ENCODE measurements at places on chromosomes 5 and 9. TPM values are rescaled to one million over a fixed set of nuclear protein-coding genes. Genes with fewer than 3 reads are reported as not detected.

CCNG1 gene
- total RNA-seq, result 61.8 TPM

NIM1K gene
- total RNA-seq, result 0.23 TPM

NUTM2G gene
- total RNA-seq, result not detected

PCDHGA6 gene
- total RNA-seq, result 0.22 TPM

OBP2B gene
- total RNA-seq, result not detected

PDE8B gene
- 1.1 TPM for total RNA-seq

C5orf52 gene
- not detected for total RNA-seq

CD274 gene
- total RNA-seq, result 1.6 TPM

ESM1 gene
- total RNA-seq, result not detected

PLPP1 gene
- 37.3 TPM for total RNA-seq

PTGER4 gene
- total RNA-seq, result 1.5 TPM

FST gene
- total RNA-seq, result 7.1 TPM

DAB2 gene
- total RNA-seq, result 9.0 TPM

MYMK gene
- total RNA-seq, result not detected

PCDHGB3 gene
- total RNA-seq, result 0.17 TPM

DDX41 gene
- 131 TPM for total RNA-seq

HRCT1 gene
- total RNA-seq, result 0.38 TPM

GABRA1 gene
- not detected for total RNA-seq

PCDHB2 gene
- total RNA-seq, result 3.5 TPM

TMC1 gene
- total RNA-seq, result not detected

IL4 gene
- total RNA-seq, result not detected

IL33 gene
- total RNA-seq, result 0.87 TPM

SOHLH1 gene
- total RNA-seq, result not detected

NEUROG1 gene
- not detected for total RNA-seq

FOXI1 gene
- total RNA-seq, result not detected

ZNF462 gene
- total RNA-seq, result 4.3 TPM

CTSL gene
- 806 TPM for total RNA-seq

APBA1 gene
- 0.11 TPM for total RNA-seq

NPR3 gene
- total RNA-seq, result 20.8 TPM

SPATA9 gene
- total RNA-seq, result not detected

TAF11L5 gene
- total RNA-seq, result not detected

MARCOL gene
- not detected for total RNA-seq

ZNF618 gene
- total RNA-seq, result 7.8 TPM

WDR38 gene
- not detected for total RNA-seq

MZB1 gene
- total RNA-seq, result 0.09 TPM

RFESD gene
- 2.4 TPM for total RNA-seq

ACER2 gene
- 3.2 TPM for total RNA-seq

SLC36A1 gene
- total RNA-seq, result 9.6 TPM

TTC23L gene
- total RNA-seq, result 0.70 TPM

KCTD16 gene
- total RNA-seq, result 0.05 TPM

CYSRT1 gene
- total RNA-seq, result 2.7 TPM

ADAMTS12 gene
- total RNA-seq, result 9.2 TPM

PDCD1LG2 gene
- 0.46 TPM for total RNA-seq

HTR4 gene
- total RNA-seq, result not detected

ZNF354C gene
- 0.65 TPM for total RNA-seq

PTGS1 gene
- 1.2 TPM for total RNA-seq

KIF4B gene
- total RNA-seq, result 0.05 TPM

FAM153A gene
- not detected for total RNA-seq

INSL4 gene
- total RNA-seq, result 17.0 TPM

CDH18 gene
- total RNA-seq, result not detected

SLC45A2 gene
- total RNA-seq, result 0.05 TPM

KLF9 gene
- total RNA-seq, result 0.81 TPM

C9orf153 gene
- 0.46 TPM for total RNA-seq

SGCD gene
- total RNA-seq, result 4.5 TPM

HTR1A gene
- total RNA-seq, result not detected

All from A549 treated with CORT108297 at 1 μM for 4 hours (cell line).